ENCODE measurements at places on chromosomes 7 and 10. TPM values are rescaled to one million over a fixed set of nuclear protein-coding genes. Genes with fewer than 3 reads are reported as not detected.

GRCh38 chr10:129637846-129638245 is 170.8 kb downstream of the MGMT start:
- no peak for DNase-seq

The ZNF783 gene
- 17.3 TPM for total RNA-seq

GRCh38 chr7:138607216-138608126 is 93.7 kb downstream of the SVOPL start:
- no peak for DNase-seq

- no peak for DNase-seq
Observed at GRCh38 chr7:95394370-95394769, 1.8 kb downstream of the PON3 start.

GRCh38 chr7:23356726-23357125 is 57.6 kb downstream of the MALSU1 start:
- DNase-seq, result peak; percentile 57

Measured in mammary epithelial cell (primary cell).